ENCODE measurements at places on chromosomes 11 and 22.
A peak's percentile ranks its signal among the peaks of the same experiment; 100 is the strongest.

- DNase-seq = no peak
These were observed 20.4 kb downstream of the ZNRF3 start for GRCh38 chr22:28903729-28904128.

DNA sequence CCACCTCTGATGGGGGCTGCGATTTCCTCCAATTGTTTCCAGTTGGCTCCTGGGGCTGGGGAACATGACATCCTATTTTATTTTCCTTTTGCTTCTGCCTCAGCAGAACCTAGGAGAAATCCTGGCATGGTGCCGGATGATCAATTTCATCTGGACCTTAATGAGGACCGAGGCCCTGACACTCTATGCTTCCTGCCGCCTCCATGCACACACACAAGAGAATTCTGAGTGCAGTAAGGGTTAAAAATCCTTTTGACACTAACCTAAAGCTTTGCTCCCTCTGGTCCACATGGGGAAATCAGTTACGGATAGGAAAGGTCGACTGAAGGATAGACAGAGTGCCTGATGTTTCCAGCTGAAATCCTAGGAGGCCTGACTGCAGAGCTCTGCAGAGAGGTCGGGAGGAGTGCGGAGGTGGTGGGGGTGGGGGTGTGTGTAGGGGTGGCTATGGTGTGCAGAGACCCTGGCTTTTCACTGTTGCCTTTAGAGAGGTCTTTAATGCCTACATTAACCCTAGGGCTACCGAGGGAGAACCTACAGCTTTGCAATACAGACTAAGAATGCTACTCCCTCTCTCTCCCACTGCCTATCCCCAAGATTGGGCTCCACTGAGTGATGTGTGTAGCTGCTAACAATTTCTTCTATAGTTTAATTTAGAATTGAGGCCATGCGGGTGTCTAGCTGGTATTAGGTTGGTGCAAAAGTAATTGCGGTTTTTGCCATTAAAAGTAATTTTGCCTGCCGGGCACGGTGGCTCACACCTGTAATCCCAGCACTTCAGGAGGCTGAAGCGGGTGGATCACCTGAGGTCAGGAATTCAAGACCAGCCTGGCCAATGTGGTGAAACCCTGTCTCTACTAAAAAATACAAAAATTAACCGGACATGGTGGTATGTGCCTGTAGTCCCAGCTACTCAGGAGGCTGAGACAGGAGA, 53.6 kb upstream of the INCENP start:
- peak; percentile 47 for DNase-seq

GRCh38 chr11:121715405-121715804, 262.6 kb upstream of the SORL1-AS1 start:
- no peak for DNase-seq

DNA sequence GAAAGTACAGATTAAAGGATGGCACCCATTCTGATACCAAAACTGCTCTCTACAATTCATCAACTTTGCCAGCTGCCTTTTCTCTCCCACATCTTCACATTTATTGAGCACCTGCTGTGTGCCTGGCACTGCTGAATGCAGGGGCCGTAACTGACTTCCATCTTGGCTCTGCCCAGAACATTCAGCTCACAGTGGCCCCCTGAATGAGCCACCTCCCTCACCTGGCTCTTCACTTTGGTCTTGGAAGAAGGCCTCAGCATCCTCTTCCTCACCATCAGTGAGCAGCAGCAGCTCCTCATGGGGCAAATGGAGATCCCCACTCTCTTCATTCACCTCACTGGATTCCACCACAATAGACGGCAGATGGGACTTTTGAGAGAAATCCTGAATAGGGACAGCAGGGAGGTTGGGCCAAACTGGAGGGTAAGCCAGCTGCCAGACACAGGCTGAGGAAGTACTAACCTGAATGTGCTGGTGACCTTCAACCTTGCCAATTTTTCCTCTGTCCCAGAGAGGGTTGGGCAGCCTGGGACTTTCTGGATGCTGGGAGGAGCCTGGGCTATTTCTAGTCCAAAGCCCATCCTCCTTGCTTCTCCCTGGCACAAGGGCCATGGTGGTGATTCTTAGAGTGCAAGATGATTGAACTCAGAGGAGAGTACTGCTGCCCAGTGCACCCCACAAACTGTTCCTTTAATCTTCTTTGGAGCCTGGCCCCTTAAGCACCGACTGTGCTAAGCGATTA, 1.9 kb upstream of the UQCC3 start:
- DNase-seq = no peak

DNA sequence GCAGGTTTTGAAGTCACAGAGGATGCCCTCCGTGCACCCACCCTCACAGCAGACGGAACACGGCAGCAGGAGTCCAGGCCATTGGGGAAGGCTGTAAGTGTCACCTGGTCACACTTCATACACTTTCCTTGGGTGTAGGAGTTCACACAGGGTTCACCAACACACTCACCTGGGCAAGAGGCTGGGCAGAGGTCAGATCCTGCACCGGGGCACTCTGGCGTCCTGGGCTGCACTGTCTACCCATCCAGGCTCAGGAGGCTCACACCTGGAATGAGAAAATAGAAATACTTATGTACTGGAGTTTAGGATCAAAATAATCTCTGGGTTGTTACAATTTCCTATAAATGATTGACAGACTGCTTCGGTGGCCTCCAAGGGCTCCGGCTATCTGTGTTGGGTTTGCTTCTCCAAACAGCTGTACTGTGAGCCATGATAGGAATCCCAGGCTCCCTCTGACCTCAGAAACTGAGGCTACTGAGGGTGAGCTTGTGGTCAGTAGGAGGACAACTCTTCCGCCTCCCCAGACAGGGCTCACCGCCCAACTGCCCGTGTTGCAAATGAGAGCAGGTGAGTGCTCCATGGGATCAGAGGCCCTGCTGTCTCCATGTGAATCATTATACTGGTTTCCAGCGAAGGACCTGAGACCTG, 20.1 kb upstream of the CARS1 start:
- no peak for DNase-seq

GRCh38 chr22:36238373-36239149, 766 bp downstream of the APOL2 start:
- DNase-seq = no peak

DNA sequence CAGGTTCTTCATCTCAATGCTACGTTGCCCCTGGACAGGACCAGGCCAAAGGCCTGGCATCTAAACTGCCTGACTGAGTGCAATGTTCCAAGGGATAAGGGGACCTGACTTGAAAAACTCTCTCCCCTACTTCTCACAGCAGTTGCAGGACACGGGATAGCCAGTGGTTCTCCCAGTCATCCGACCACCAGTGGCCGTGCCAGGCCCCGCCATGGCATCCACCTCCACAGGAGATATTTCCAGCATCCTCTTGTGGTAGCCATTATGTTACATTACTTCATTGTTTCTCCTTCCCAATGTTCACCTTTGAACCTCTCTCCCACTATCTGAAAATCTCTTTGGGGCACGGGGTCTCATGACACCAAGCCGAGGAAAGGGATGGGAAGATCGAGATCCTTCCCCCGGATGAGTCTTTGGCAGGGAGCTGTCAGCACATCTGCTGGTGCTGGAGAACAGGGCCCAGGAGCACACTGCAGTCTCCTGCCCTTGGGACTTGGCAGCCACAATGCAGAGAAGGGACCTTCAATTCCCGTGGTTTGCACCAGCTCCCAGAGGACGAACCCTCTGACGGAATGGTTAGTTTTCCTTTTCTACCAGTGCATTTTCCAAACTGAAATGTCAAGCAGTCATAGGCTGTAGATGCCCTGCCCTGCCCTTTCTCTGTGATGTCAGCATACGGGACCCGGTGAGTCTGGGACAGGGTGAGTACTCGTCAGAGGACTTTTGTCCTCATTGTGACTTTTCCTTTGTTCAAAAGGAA, 121.2 kb downstream of the ETS1 start:
- DNase-seq = no peak
